ENCODE measurements at places on chromosomes 3 and 15.

- no peak for DNase-seq
Observed at GRCh38 chr15:55834331-55834730, 91.4 kb upstream of the PRTG start.

GRCh38 chr3:33791477-33792166 is 6.8 kb upstream of the PDCD6IP start:
- no peak for DNase-seq

GRCh38 chr15:41585127-41586047 is 26.4 kb downstream of the TYRO3 start:
- peak; percentile 65 for DNase-seq

GRCh38 chr3:23075496-23075895 is 127.6 kb upstream of the UBE2E2 start:
- no peak for DNase-seq

DNA sequence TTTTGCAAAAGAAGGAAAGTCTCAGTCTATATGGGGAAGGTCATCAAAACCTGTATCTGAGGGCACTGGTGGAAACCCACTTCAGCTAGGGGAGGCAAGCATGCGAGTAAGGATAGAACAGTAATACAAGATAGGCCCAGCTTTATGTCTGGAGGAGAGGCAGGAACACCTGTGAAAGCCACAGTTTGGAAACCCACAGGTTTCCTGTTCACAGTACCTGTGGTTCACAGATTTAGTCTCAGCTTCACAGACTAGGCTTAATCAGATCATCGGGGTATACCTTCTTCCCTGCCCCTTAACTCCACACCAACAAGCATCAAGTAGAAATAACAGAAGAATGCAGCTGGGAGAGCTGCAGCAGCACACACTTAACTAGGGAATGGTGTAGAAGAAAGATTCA is 36.2 kb downstream of the C2CD4B start:
- DNase-seq = no peak

DNA sequence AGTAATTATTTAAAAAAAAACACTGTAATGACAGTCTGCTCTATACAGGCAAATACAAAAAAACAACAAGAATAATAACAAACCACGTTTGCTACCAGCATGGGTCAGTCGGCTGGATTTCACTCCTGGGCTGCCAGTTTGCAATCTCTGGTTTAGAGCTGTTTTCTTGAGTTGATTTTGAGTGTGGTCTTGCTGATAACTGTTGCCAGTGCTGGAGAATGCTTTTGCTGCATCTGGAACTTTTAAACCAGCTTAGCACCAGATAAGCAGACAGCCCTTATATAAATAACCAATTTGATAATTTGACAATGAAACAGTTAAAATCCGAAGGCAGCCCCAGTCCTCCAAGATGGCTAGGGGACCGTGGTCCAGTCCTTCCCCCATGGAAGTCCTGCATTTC is 14.0 kb upstream of the CTDSPL start:
- DNase-seq = no peak

- no peak for DNase-seq
Observed at GRCh38 chr15:52730173-52730572, 51.0 kb upstream of the ATOSA start.

- DNase-seq = no peak
Observed at GRCh38 chr15:71323584-71323983, 208.3 kb downstream of the THSD4 start.

- DNase-seq = no peak
Observed at GRCh38 chr3:8938021-8938420, 25.3 kb downstream of the RAD18 start.

GRCh38 chr3:38608086-38608775 is 41.3 kb downstream of the SCN5A start:
- no peak for DNase-seq

GRCh38 chr3:41236228-41236627 is 36.9 kb downstream of the CTNNB1 start:
- no peak for DNase-seq

- no peak for DNase-seq
Observed at GRCh38 chr3:44914936-44915335, 40.5 kb downstream of the TGM4 start.

DNA sequence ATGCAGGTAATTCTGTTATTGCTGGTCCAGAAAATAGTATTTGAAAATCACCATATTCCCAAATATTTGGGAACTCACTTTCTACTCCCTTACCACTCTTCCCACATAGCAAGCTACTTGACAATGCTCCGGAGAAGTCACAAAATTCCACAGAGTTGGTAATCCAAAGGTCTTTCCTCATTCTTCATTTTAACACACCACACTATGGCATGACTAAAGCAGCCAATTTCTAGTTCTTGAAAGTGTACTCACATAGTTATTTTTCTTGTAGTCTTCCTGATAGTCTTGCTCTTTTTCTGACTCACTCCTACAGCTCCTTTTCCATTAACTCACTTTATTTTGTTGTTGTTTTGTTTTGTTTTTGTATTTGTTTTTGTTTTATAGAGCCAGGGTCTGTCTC is 67.2 kb downstream of the MYO9A start:
- DNase-seq = no peak

DNA sequence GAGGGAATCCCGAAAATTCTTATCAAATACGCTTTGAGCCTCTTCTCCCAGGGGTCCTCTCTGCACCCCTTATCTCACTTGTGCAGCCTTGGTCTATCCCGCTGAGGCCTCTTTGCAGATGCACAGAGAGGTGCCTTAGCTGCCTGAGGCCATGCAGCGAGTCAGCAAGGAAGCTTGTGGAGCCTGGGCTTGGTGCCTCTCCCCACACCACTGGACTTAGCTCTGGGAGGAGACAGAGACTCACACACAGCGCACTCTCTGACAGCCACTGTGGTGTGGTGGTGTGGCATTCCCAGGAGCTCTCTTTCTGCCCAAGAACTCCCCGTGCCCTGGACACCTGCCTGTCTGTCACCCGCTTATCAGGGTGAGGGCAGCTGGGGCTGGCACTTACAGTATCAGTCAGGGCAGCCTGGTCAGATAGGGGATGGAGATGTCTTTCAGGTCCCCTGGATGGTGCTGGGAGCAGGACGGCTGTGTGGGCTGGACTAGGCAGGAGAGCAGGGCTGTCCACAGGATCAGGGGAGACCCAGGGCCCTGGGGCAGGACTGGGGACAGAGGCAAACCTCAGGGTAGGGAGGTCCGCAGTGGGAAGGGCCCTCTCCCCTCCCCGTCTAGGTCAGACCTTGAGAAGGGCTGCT is 10.2 kb upstream of the LINGO1 start:
- DNase-seq = no peak

- no peak for DNase-seq
Observed at GRCh38 chr3:118544458-118544857, 490.2 kb downstream of the IGSF11 start.

DNA sequence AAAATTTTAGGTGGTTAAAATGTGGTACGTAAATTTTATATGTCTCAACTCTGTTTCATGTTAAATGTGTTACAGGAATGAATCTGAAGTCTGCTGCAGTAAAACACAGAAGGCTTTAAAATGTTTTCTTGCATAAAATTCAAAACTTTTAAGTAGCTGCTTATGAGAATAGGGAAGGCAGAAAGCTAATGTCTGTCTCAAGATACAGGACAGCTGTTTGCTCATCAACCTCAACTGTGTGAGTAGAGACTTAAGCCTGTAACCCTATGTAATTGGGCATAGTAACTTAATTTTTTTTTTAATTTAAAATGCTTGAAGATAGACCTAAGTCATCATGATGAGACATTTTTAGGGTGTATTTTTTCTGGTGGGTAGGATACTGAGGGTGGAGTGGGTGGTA is 38.9 kb downstream of the ZFAND6 start:
- DNase-seq = no peak

DNA sequence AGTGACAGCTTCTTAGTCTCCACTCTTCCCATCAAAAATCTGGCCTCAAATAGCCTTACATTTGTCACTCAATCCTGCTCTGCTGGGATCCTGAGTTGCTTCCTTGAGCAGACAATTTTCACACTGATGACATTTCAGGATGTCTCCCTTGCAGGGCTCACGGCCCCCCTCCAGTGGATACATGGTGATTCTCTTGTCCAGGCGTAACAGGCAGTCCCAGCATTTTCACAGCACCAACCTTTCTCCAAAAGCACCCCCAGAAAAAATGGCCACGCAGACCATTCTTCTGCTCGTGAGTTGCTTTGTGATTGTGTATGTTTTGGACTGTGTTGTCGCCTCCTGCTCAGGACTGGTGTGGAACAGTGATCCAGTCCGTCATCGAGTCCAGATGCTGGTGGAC is 47.4 kb upstream of the WNT7A start:
- no peak for DNase-seq

- no peak for DNase-seq
Observed at GRCh38 chr15:79296583-79296982, 14.1 kb downstream of the ANKRD34C start.

DNA sequence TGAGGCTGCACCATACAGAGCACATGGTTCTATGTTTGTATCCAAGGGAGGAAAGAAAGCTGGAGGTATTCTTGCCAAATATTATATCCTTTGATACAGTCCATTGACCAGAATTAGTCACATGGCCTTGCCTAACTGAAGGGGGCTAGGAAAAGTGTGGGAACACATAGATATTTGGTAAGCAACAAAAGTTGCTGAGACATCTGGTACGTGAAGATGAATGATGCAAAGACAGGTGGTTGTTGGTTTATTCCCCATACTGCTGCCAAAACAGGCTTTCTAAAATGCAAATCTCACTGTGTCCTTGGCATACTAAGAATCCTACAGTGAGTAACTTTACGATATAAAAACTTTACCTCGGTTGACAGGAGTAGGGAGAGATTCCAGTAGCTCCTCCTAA is 162.2 kb downstream of the VGLL3 start:
- DNase-seq = no peak

- DNase-seq = no peak
Observed at GRCh38 chr3:56926243-56926946, 124.6 kb upstream of the ARHGEF3 start.

GRCh38 chr3:135992072-135992471 is 26.5 kb downstream of the PPP2R3A start:
- no peak for DNase-seq

GRCh38 chr15:47812470-47812999 is 95.2 kb downstream of the SEMA6D start:
- no peak for DNase-seq

GRCh38 chr3:52084216-52084945 is 28.0 kb upstream of the DUSP7 start:
- no peak for DNase-seq

DNA sequence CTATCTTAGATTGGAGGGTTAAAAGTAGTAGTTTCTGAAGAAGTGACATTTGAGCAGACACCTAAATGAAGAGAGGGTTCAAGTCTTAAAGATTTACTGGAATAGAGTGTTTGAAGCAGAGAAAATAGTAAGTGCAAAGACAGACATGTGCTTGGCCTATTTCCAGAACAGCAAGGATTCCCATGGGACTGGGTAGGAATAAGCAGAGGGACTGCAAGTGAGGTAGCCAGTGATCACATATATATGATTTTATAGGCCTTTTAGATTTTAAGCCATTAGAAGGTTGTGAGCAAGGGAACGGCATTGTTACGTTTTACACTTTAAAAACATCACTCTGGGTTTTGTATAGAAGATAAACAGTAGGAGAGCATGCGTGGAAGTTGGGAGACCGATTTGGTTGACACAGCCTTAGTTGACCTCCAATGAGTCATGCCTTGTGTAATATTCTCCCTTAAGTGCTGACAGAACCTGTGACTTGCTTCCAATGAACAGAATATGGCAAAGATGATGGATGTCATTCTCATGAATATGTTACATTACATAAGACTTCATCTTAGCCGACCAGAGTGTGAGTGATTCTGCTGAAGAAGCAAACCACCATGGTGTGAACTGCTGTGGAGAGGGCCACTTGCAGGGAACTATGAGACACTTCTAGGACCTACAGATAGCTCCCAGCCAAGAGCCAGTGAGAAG is 37.1 kb upstream of the SLC4A7 start:
- DNase-seq = no peak

GRCh38 chr3:70064194-70064779 is 64.8 kb downstream of the SAMMSON start:
- DNase-seq = peak; percentile 37

GRCh38 chr3:176351408-176351807 is 845.9 kb downstream of the TBL1XR1 start:
- DNase-seq = no peak

GRCh38 chr3:172749230-172749965 is 1.1 kb upstream of the ECT2 start:
- no peak for DNase-seq

DNA sequence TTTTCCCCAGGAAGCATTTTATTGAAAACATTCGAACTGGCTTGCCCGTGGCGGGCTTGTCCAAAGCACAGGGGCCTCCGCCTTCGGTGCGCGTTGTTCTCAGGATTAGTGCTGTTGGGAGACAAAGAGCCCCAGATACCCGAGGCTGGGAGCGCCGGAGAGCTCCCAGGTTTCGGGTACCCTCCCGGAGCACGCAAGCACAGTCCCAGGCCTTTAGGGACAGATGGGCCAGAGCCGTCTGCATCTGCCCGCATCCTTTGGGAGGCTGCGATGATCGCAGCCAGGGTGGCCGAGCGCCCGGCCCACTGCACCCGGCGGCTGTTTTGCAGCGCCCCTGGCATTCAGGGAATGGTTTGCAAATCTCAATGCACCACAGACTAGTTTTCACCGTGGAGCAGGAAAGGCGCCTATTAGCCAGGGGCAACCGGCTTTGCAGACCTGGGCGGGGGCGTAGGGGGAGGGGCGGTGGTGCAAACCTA is 5.0 kb upstream of the FEZF2 start:
- no peak for DNase-seq

DNA sequence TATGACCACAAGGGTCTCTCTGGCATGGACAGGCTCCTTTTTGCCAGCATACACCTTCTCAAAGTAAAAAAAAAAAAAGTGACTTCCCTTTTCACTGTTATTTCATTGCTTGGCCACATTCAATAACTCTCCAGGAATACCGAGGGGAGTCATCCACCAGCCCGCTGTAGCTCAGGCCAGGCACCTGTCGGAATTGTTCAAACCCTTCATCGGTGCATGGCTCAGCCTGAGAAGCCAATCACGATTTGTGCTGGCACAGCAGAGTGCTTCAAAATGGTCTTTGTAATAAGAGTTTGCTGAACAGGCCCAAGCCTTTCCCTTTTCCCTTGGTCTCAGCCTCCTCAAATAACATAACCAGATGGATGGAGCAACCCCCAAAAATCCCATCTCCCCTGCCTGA is 145.4 kb downstream of the PDZRN3 start:
- DNase-seq = no peak

DNA sequence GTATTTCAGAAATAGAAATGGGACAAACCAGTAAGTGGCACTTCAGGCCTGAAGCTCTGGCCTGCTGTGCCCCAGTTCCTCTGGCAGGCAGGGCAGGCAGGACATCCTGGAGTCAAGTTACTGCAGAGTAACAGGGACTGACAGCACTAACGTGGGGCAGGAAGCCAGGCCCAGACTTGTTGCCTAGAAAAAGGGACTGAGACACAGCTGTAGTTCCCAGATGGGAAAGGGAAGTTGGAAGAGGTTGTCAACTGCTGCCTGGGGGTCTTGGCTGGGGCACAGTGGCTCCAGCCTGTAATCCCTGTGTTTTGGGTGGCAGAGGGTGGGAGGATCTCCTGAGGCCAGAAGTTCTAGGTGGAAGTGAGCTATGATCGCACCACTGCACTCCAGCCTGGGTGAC is 171.9 kb downstream of the FMN1 start:
- peak; percentile 16 for DNase-seq

Measured in hypothalamus (tissue), 51 donors.